A549 (cell line): ENCODE measurements at places on chromosomes 5 and 9. TPM values are rescaled to one million over a fixed set of nuclear protein-coding genes. Genes with fewer than 3 reads are reported as not detected.

TMEM171 gene
- polyA plus RNA-seq: 4.9 to 9.0 TPM (median 6.7 TPM) in 3 replicates

GRCh38 chr5:135382106-135382790 lies 16.8 kb downstream of the MACROH2A1 start:
- no peak for DNase-seq

GRCh38 chr5:111511174-111511830 lies 1.0 kb downstream of the STARD4 start:
- DNase-seq: no peak

- no peak for DNase-seq
Observed at GRCh38 chr5:42638972-42639371, 117.6 kb upstream of the CCDC152 start.

DNA sequence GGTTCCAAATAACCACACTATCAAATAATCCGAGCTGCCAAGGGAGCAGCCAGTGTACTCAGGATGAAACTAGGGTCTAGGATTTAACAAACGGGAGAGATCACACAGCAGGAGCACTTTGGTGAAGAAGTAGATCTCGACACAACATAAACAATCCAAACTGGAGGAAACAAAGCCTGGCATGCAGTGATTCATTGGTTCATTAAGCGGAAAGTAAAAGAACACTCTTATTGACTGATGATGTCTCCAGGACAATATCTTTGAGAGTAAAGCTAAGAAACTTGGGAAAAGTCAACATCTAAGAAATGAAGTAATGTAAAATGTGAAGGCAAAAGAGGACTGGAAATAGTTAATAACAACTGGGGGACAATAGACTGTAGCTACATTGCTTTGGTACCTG lies 1478.3 kb upstream of the CDH9 start:
- no peak for DNase-seq
